ENCODE measurements at places on chromosomes 12 and 14.

DNA sequence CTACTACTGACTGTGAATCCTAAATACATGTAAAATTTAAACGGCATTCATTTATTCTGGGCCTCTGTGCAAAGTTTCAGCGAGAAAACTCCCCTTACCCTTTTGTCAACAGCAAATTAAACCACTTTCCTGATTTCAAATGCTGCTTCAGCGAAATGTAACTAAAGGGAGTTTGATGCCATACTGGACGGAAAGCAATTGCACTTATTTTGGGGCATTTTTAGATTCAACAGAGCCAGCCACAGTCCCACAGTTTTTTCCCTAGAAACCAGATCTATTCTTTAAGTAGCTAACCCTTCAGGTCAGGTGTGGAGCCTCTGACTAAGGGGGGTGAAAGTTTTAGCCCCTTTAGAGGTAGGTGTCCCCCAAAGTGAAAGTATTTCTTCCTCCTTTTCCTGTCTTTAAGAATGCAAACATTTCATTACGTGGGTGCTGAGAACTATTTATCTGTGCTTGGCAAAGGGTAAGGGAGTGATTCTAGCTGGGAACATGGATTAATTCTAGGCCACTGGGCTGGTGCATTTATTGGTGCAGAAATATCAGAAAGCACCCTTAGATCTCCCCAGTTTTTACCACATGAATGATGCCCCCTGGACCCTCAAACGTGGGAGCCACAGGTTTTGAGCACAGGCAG is 72.7 kb downstream of the SPTB start:
- no peak for DNase-seq

DNA sequence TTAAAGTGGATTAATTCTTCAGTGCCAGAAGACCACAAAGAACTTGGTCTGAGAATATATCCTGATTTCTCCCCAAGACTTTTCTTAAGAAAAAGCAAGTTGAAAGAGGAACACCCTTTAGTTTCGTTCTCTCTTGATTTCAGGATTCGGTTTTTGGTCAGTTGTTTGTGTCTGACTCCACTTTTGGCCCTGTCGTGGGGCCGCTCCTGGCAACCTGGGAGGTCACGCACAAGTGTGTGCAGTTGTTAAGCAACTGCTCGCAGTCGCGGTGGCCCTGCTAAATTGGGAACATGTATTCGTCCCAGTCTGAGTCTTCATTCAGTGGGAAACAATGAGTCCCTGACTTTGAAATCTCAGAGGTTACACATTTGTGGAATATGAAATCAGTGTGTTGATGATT is 68.7 kb downstream of the RGS6 start:
- DNase-seq = no peak

GRCh38 chr12:100867639-100868393 is 73.2 kb downstream of the ANO4 start:
- no peak for DNase-seq

DNA sequence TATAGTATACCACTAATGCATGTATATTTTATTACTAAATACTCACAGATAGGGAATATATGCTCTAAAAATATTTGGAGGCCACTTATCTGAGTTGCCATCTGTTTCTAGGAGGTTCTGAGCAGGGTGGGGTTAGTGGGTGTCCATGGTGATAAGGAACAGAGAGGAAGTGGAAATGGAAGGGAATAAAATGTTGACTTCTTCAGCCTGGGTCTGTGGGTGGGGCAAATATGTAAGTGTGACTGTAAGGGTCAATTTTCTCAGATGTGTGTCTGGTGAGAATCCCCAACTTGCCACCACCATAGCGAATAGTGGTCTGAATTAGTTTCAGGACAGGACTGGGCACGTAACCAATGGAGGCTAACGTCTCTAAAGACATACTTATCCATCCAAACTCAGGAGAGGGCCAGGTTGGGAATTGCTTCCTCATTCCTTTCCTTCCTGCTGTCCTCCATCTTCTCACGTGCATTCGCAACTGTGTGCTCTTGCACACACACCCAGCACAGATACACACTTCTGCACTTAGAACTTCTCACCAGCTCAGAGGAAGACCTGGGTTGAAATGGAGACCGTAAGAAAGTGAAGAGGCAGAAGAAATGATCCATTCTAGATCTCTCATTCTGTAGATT is 54.2 kb upstream of the GZMB start:
- no peak for DNase-seq
